ENCODE measurements at places on chromosomes 6 and 20. TPM values are rescaled to one million over a fixed set of nuclear protein-coding genes. Genes with fewer than 3 reads are reported as not detected.

The SLC22A7 gene
- polyA plus RNA-seq, result not detected

The FAM209B gene
- polyA plus RNA-seq, result 0.75 TPM

The PROKR2 gene
- not detected for polyA plus RNA-seq

The LST1 gene
- 8.8 TPM for polyA plus RNA-seq

The NCOA3 gene
- 8.2 TPM for polyA plus RNA-seq

The PDE10A gene
- 2.7 TPM for polyA plus RNA-seq

The ZC2HC1B gene
- polyA plus RNA-seq, result not detected

The FRMD1 gene
- polyA plus RNA-seq, result 5.0 TPM

The PPP2R5D gene
- 21.5 TPM for polyA plus RNA-seq

The FOXS1 gene
- polyA plus RNA-seq, result 0.44 TPM

GRCh38 chr20:41499961-41500725 is 118.0 kb downstream of the CHD6 start:
- H3K36me3 ChIP-seq, result peaks cover 40% of the 10 kb centered on the region
- no peak overlapping the region for H3K27ac ChIP-seq
- H3K4me3 ChIP-seq, result no peak overlapping the region
- H3K27me3 ChIP-seq, result no peaks in the 10 kb centered on the region

GRCh38 chr6:53171605-53172467 is 23.2 kb upstream of the GCM1 start:
- no peaks in the 10 kb centered on the region for H3K4me1 ChIP-seq
- H3K27me3 ChIP-seq, result no peaks in the 10 kb centered on the region
- H3K4me3 ChIP-seq, result no peak overlapping the region
- H3K27ac ChIP-seq, result no peak overlapping the region

DNA sequence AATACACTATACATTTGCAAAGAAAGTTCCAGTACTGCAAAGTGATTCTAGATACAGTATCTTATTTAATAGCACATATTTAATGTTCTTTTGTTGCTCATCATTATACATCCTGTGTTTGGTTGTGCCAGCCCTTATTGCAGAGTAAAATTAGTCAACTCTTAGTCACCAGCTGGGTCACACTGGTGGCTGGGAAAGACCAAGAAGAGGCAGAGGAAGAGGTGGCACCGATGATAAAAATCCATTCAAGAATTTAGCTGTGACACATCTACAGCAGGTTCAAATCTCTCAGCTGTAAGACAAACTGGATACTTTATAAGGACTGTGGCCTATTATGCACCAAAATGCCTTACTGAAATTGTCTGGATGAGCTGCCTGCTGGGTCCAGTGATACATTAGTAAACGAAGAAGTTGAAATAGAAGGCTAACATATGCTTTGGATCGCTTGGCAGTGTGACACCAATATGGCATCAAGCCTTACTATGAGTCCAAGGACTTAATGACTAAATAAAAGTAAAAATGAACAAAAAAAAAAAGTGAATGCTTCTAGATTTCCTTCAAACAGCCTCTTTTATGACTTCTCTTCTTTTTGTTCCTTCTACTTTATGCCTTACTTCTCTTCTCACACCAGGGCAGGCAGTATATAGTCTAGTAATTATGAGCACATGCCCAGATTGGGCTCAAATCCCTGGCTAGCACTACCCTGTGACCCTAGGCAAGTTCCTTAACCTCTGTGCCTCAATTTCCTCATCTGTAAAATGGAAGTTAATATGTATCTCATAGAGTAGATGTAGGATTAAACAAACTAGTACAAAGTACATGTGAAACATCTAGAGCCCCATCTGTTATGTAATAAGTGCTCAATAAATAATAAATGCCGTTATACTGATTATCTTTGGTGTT is 29.4 kb upstream of the RNF8 start:
- H3K36me3 ChIP-seq, result peaks cover 51% of the 10 kb centered on the region
- peak; percentile 29 for DNase-seq
- H3K27me3 ChIP-seq, result no peaks in the 10 kb centered on the region
- H3K4me1 ChIP-seq, result peaks cover 25% of the 10 kb centered on the region

DNA sequence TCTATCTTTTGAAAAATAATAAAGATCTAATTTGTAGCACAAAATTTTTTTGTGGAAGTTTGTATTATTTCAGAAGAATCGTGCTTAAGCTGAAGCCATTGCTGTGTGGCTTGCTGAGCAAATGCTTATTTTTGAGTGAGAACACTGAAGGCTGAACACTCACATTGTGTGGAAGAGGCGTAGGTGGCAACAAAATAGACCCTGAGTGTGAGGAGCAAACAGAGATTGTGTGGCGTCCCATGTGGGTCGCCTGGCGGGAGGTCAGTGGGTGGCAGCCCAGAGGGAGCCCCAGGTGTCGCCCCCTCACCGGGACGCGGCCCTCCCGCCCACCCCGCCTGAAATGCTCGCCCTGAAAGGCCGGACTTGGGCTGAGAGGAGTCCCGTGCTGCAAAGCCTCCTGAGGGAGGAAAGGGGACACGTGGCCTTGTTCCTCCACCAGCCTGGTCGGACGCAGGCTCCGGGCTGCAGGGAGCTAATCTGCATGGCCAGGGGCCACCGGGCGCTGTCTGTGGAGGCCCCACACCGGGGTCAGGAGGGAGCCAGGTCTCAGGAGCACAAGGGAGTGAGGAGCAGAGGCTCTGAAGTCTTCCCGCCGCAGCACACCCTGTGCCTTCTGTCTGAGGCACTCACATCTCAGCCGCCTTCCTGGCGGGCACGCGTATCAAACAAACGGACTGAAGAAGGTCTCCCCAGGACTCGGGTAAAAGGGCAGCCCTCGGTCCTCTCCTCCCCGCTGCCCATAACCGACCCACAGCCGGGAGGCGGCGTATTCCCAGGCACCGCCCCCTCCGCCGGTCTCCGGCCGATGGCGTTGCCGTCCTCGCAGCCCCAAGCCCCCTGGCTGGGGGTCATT is 15.9 kb downstream of the DDO start:
- H3K27me3 ChIP-seq, result no peaks in the 10 kb centered on the region
- peak; percentile 46 for DNase-seq
- H3K4me3 ChIP-seq, result peak overlapping the region; percentile 40
- no peak overlapping the region for H3K27ac ChIP-seq

DNA sequence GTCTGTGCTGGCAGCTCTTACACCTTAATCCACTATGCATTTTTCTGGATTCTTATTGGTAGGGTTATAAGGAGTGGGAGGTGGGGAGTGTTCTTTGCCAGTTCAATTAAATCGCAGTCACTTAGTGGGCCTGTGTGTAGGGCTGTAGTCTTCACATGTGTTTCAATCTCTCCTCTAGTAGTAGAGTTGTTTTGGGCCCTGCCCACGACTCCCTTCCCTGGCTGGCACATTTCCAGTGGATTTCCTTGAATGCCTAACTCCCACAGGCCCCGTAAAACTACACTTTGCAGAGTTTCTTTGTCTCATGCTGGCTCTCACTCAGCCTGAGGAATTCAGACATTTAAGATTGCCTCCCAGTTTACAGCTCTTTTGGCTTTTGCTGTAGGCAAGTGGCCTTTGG is 414.0 kb upstream of the OPRM1 start:
- H3K36me3 ChIP-seq, result no peaks in the 10 kb centered on the region
- peak; percentile 67 for DNase-seq
- no peak overlapping the region for H3K27ac ChIP-seq
- no peaks in the 10 kb centered on the region for H3K27me3 ChIP-seq
- H3K4me3 ChIP-seq, result no peak overlapping the region

GRCh38 chr20:38167851-38168760 is 3.0 kb upstream of the TGM2 start:
- no peak for DNase-seq
- no peaks in the 10 kb centered on the region for H3K27me3 ChIP-seq
- no peak overlapping the region for H3K4me3 ChIP-seq
- peak overlapping the region; percentile 73 for H3K27ac ChIP-seq

- DNase-seq, result peak; percentile 44
- H3K4me1 ChIP-seq, result no peaks in the 10 kb centered on the region
- no peak overlapping the region for H3K4me3 ChIP-seq
- peaks cover 8% of the 10 kb centered on the region for H3K27me3 ChIP-seq
- H3K36me3 ChIP-seq, result no peaks in the 10 kb centered on the region
These were observed 20.5 kb downstream of the SNAI1 start for GRCh38 chr20:50003253-50003656.

- H3K27ac ChIP-seq, result peak within 1 kb of the TSS; percentile 97
- no peaks in the 10 kb centered on the region for H3K36me3 ChIP-seq
- H3K27me3 ChIP-seq, result no peaks in the 10 kb centered on the region
- H3K4me1 ChIP-seq, result peaks cover 61% of the 10 kb centered on the region
- peak within 1 kb of the TSS; percentile 90 for H3K4me3 ChIP-seq
These were observed at the start of gene ANKS1A for GRCh38 chr6:34888874-34889555. TSS of gene ANKS1A (plus strand) at chr6:34889255. CDS start at chr6:34889403, 148 bp downstream.

GRCh38 chr6:43945768-43946080 is 175.7 kb downstream of the VEGFA start:
- H3K36me3 ChIP-seq, result no peaks in the 10 kb centered on the region
- no peak overlapping the region for H3K4me3 ChIP-seq
- H3K27me3 ChIP-seq, result no peaks in the 10 kb centered on the region
- no peak overlapping the region for H3K27ac ChIP-seq

GRCh38 chr6:25155211-25155610 is 124.0 kb upstream of the CARMIL1 start:
- no peaks in the 10 kb centered on the region for H3K27me3 ChIP-seq
- no peaks in the 10 kb centered on the region for H3K36me3 ChIP-seq
- H3K4me3 ChIP-seq, result no peak overlapping the region
- no peak for DNase-seq
- H3K27ac ChIP-seq, result no peak overlapping the region

DNA sequence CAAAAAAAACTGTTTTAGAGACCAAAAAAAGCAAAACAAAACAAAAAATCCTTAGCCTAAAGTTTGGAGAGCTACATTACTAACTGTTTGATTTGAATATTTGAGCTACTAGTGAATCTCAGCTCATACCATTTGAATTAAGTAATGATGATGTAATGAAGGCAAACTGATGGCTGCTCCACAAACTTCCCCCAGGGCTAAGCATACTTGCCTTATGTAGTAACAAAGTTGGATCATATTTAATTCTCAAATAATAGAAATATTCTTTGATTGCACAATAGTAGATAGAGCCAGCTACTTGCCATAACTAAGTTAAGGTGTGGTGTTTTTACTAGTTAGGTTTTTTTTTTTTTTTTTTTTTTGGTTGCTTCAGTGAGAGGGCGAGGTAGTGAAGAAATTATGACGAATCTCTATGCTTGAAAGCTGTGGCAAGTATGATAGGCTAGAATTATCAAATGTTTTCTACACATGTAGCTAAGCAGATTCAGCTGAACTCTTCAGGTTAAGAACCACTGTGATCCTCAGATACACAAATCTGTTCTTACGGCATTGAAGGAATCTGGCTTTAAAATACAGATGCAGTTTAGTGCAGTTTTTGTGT is 2.9 kb downstream of the RAB32 start:
- H3K4me3 ChIP-seq, result no peak overlapping the region
- no peaks in the 10 kb centered on the region for H3K27me3 ChIP-seq
- peaks cover 12% of the 10 kb centered on the region for H3K4me1 ChIP-seq
- DNase-seq, result peak; percentile 81
- peak overlapping the region; percentile 99 for H3K27ac ChIP-seq

GRCh38 chr20:10550204-10551118 is 115.4 kb downstream of the SLX4IP start:
- H3K4me3 ChIP-seq, result no peak overlapping the region
- no peak for DNase-seq
- no peak overlapping the region for H3K27ac ChIP-seq
- H3K36me3 ChIP-seq, result no peaks in the 10 kb centered on the region
- H3K4me1 ChIP-seq, result peaks cover 7% of the 10 kb centered on the region

DNA sequence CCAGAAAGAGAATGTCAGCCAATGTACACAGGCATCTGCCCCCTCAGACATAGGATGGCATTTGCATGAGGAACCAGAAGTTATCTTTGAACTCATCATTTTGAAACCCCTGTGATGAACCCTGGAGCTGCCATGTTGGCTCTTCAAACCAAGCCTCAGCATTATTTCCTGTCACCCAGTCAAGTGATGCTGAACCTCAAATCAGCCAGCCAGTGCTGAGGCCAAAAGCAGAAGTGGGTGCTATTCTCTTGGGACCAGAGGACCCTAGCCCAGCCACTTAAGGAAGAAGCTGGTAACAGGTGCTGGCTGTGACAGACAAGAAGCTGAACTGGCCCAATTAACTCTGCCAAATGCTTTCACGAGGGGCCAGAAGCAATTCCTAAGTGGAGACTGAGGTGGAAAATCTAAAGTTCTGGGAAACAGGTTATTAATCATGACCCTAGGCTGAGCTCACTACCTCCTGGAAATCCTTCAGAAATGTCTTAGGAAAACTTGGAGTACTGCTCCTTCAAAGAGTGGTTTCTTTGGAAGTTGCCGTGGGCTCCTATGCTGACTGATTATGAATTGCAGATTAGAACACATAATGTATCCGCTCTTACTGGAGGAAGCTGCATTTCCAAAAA is 4.0 kb downstream of the PKIG start:
- no peak for DNase-seq
- H3K36me3 ChIP-seq, result peaks cover 16% of the 10 kb centered on the region
- H3K27ac ChIP-seq, result peak overlapping the region; percentile 86

GRCh38 chr20:22921595-22922421 is 113.3 kb upstream of the SSTR4 start:
- H3K27me3 ChIP-seq, result no peaks in the 10 kb centered on the region
- peaks cover 14% of the 10 kb centered on the region for H3K4me1 ChIP-seq

- H3K36me3 ChIP-seq, result no peaks in the 10 kb centered on the region
- no peaks in the 10 kb centered on the region for H3K27me3 ChIP-seq
- H3K27ac ChIP-seq, result no peak overlapping the region
- no peak overlapping the region for H3K4me3 ChIP-seq
- no peaks in the 10 kb centered on the region for H3K4me1 ChIP-seq
- DNase-seq, result no peak
These were observed 69.1 kb downstream of the LCA5 start for GRCh38 chr6:79468116-79468515.

- H3K4me3 ChIP-seq, result peak overlapping the region; percentile 81
- H3K4me1 ChIP-seq, result peaks cover 26% of the 10 kb centered on the region
- DNase-seq, result peak; percentile 69
- no peaks in the 10 kb centered on the region for H3K27me3 ChIP-seq
- no peaks in the 10 kb centered on the region for H3K36me3 ChIP-seq
- no peak overlapping the region for H3K27ac ChIP-seq
These were observed 768 bp upstream of the FYN start for GRCh38 chr6:111874025-111874415.

- no peaks in the 10 kb centered on the region for H3K4me1 ChIP-seq
- no peak for DNase-seq
- H3K27me3 ChIP-seq, result no peaks in the 10 kb centered on the region
- no peaks in the 10 kb centered on the region for H3K36me3 ChIP-seq
These were observed 40.0 kb downstream of the SF3B5 start for GRCh38 chr6:144055121-144055931.

GRCh38 chr6:7505189-7505699 is 36.2 kb upstream of the DSP start:
- H3K4me1 ChIP-seq, result no peaks in the 10 kb centered on the region
- H3K27ac ChIP-seq, result no peak overlapping the region
- peak; percentile 90 for DNase-seq
- H3K27me3 ChIP-seq, result no peaks in the 10 kb centered on the region
- no peak overlapping the region for H3K4me3 ChIP-seq
- no peaks in the 10 kb centered on the region for H3K36me3 ChIP-seq

GRCh38 chr6:1764397-1764987 is 154.8 kb downstream of the FOXC1 start:
- no peaks in the 10 kb centered on the region for H3K36me3 ChIP-seq
- peak overlapping the region; percentile 68 for H3K27ac ChIP-seq
- DNase-seq, result no peak
- peaks cover 36% of the 10 kb centered on the region for H3K4me1 ChIP-seq

- DNase-seq, result no peak
- peaks cover 16% of the 10 kb centered on the region for H3K36me3 ChIP-seq
- H3K4me3 ChIP-seq, result no peak overlapping the region
- H3K27ac ChIP-seq, result no peak overlapping the region
- no peaks in the 10 kb centered on the region for H3K27me3 ChIP-seq
- no peaks in the 10 kb centered on the region for H3K4me1 ChIP-seq
These were observed 131.3 kb downstream of the HACE1 start for GRCh38 chr6:104728448-104728847.

GRCh38 chr6:95431637-95432228 is 145.6 kb upstream of the MANEA start:
- H3K27ac ChIP-seq, result no peak overlapping the region
- no peaks in the 10 kb centered on the region for H3K4me1 ChIP-seq
- peak; percentile 61 for DNase-seq
- H3K36me3 ChIP-seq, result no peaks in the 10 kb centered on the region

All from stomach (tissue), 19 donors.